ENCODE measurements at places on chromosomes 5 and 9.

DNA sequence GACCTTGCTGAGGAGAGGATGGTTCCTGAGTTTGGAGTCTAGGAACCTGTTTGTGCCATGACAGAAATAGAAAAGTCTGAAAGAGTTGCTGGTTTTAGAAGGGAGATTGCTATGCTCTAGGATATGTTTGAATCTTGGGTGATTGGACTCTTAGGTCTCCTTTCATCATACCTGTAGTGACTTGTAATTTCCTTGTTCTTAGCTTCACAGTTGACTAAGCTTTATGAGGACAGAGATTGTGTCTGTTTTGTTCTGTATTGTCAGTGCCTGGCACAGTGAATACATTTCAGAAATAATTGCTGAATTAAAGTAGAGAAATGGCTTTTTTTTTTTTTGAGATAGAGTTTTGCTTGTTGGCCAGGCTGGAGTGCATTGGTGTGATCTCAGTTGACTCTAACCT, 31.5 kb downstream of the GAPVD1 start:
- no peak for DNase-seq

- DNase-seq, result no peak
Observed at GRCh38 chr5:176542596-176543427, 5.6 kb upstream of the RNF44 start.

DNA sequence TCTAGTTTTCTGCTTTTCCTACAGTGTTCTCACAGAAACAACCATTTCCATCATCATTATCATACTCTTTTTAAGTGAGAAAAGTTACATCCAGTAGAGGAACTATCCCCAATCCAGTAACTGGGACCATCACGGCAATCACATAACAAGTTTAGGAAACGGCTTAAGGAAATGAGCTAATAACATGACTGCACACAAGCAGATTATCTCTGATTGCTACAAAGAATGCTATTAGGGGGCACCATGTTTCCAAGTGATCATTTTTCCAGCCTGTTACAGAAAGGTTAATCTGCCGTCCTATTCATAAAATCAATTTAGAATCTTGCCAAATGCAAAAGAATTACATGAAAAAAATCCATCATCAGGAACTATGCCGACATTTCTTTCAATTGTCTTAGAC, 94.6 kb downstream of the EFNA5 start:
- no peak for DNase-seq

GRCh38 chr5:26805076-26805475, 233.3 kb downstream of the CDH9 start:
- no peak for DNase-seq

GRCh38 chr9:1434052-1434767, 384.1 kb downstream of the DMRT2 start:
- DNase-seq, result no peak

GRCh38 chr5:123204251-123204650, 115.2 kb downstream of the PRDM6 start:
- no peak for DNase-seq

GRCh38 chr5:33146881-33147280, 293.9 kb upstream of the TARS1 start:
- DNase-seq, result no peak

GRCh38 chr9:86664603-86665002, 282.7 kb downstream of the GAS1 start:
- DNase-seq, result no peak

DNA sequence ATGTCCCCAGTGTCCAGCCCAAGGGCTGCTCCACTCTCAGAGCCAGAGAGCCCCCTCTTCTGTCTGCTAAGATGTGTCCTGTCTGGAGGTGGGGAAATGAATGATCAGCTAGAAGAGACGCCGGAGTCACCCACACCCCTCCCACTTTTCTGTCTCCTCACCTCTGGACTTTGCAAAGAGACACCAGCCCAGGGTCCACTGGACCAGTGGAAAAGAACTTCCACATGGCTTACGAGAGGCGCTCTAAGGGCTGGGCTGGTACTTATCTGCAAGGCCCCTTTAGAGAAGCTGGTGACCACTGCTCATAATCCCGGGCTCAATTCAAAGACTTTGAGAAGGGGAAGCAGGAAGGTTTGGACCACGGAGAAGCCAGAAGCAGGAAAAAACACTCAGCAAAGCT, 9.2 kb downstream of the NR5A1 start:
- DNase-seq, result no peak

DNA sequence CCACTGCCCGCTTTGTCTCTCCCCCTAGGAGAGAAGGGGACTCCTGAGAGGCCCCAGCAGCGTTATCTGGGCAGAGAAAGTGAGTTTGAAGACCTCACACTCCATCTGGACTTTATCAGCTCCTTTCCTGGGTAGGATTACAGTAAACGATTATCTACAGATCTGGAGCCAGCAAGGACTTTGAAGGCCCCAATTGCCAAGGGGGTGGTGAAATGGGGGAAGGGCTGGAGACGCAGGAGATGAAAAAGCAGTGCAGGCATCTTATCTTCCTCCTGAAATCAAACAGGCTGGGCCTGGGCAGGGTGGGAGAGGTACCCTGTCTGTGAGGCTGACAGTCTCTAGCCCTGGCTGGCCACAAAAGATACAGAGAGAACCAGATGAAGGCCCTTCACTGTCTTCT, 105.8 kb upstream of the MSX2 start:
- DNase-seq, result no peak
